IMR-90 (cell line): ENCODE measurements at places on chromosomes 5 and 9. TPM values are rescaled to one million over a fixed set of nuclear protein-coding genes. Genes with fewer than 3 reads are reported as not detected.

The ANKRD33B gene
- 2.5 and 2.8 TPM in 2 replicates for total RNA-seq

The PPP2R2B gene
- total RNA-seq: not detected in 2 replicates

The FYB1 gene
- not detected in 2 replicates for total RNA-seq

The SLC34A3 gene
- not detected in 2 replicates for total RNA-seq

The DNAH5 gene
- 4.3 and 4.7 TPM in 2 replicates for total RNA-seq

DNA sequence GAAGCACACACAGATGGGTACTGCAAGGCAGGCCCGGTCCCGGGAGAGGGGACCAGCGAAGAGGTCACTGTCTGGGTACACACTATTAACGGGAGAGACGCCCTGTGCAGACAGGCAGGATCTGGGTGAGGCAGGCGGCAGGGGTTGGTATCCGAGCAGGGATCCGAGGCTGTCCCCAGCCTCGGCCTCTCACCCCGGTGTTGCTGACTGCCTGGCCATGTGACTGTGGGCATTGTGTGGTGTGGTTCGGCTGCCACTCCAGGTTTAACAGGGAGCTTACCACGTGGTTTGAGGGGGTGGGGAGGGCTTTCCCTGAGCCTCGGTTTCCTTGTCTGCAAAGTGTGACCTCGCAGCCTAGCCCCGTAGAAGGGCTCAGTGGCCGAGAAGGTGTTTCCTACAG, 11.1 kb upstream of the RALGDS start:
- peaks cover 31% of the 10 kb centered on the region for H3K4me1 ChIP-seq
- no peak overlapping the region for H3K4me3 ChIP-seq
- H3K27ac ChIP-seq: no peak overlapping the region
- no peak for DNase-seq
- H3K27me3 ChIP-seq: no peaks in the 10 kb centered on the region

- DNase-seq: no peak
- H3K27ac ChIP-seq: no peak overlapping the region
- no peaks in the 10 kb centered on the region for H3K27me3 ChIP-seq
- no peaks in the 10 kb centered on the region for H3K4me1 ChIP-seq
Observed at GRCh38 chr5:110032376-110032775, 342.6 kb downstream of the MAN2A1 start.

- no peak overlapping the region for H3K27ac ChIP-seq
- H3K36me3 ChIP-seq: peaks cover 16% of the 10 kb centered on the region
- no peak for DNase-seq
- H3K4me3 ChIP-seq: no peak overlapping the region
Observed at GRCh38 chr9:92661743-92662142, 8.2 kb downstream of the IPPK start.

DNA sequence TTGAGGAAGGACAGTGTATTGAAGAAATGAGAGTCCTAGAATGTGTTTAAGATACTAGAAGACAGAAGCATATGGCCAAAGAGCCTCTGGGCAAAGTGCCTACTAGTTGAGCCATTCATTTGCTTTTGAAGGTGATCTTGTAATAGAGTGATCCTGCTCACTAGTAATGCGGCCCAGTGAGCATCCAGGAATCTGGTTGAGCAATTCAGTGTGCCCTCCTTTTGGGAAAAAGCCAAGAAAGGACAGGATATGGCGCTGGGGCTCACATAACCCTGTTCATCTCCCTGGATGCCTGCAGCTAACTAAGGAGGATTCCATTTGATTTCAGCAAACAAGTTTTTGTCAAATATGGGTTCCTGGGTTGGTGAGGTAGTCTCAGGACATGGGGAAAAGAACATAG, 16.3 kb downstream of the ADAM19 start:
- peaks cover 12% of the 10 kb centered on the region for H3K36me3 ChIP-seq
- peak overlapping the region; percentile 80; the same call in 1 of the 2 replicates for H3K27ac ChIP-seq
- no peaks in the 10 kb centered on the region for H3K27me3 ChIP-seq
- H3K4me1 ChIP-seq: peaks cover 58% of the 10 kb centered on the region

DNA sequence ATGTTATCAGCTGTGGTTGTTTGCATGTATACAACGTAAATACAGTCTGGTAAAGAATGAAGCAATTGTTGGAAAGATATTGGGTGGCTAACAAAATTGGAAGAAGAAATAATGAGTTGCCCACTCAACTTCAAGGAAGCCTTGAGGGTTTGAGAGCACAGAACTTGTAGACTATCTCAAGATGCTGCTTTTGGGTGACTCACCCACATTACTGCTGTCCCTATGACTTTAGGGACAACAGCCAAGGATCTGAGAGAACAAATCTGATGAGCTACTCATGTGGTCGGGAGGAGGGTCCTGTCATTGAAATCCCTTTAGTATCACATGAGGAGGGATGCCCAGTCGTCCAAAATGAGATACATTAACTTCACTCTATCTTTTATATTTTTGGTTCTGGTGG, 261.8 kb downstream of the GAS1 start:
- H3K4me3 ChIP-seq: no peak overlapping the region
- no peaks in the 10 kb centered on the region for H3K4me1 ChIP-seq
- no peak overlapping the region for H3K27ac ChIP-seq

DNA sequence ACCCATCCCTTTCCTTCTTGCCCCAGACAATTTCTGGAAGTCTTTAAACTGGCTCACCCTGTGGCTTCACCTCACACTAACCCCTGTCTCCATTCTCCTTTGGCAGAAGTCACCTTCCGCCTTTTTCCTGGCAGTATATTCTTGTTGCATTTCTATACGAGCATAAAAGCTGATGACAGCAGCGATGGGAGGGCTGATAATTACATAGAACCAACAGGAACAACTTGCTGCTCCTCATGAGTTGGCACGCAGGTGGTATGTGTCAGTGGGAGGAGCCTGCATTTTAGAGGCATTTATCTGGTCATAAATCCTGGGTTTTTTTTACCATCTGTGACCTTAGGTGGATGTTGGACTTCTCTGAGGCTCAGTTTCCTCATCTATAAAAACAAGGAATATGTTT, 61.4 kb upstream of the CKMT2 start:
- H3K36me3 ChIP-seq: peaks cover 3% of the 10 kb centered on the region; the same call in 1 of the 2 replicates
- H3K4me3 ChIP-seq: no peak overlapping the region
- no peak overlapping the region for H3K27ac ChIP-seq
- H3K27me3 ChIP-seq: no peaks in the 10 kb centered on the region
- H3K4me1 ChIP-seq: no peaks in the 10 kb centered on the region

DNA sequence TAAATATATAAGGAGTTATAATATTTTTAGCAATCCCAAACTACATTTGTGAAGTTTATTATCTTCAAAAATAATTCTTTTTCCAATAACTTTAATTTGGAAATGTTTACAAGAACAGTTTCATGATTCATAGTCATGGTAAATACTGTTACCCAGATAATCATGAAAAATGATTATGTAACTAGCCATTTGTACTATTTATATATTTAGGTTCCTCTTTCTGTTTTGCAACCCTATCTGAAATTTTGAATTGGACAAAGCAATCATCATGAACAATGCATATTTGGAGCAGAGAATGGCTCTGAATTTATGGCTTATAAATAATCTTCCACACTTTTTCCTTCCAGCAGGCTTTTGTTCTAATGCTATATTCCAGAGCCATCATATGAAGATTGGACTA, 499.7 kb downstream of the SLCO4C1 start:
- H3K4me1 ChIP-seq: no peaks in the 10 kb centered on the region
- no peak overlapping the region for H3K4me3 ChIP-seq
- no peak for DNase-seq
- no peaks in the 10 kb centered on the region for H3K27me3 ChIP-seq
- H3K36me3 ChIP-seq: no peaks in the 10 kb centered on the region

DNA sequence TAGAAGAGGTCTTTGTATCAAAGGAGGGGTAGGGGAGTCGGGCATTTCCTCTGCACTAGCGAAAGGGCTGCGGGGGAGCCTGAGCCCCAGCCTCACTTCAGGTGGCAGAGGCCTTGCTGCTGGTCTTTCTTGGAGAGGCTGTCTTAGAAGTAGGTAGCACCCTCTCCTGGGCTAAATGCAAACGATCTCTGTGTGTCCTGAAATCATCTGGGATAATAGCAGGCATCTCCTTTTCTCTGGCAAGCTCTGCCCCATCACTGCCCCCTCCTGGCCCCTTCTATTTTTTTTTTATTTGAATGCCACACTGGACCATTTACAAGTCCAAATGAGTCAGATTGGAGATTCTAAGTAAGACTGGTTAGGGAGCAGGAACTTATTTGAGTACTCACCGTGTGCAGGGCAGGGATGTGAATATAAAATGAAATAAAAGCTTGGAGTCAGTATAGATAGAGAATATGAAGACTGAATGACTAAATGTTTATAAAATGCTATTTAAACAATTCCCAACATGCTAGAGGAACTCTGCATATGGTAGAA, 137.1 kb downstream of the FGF1 start:
- H3K4me3 ChIP-seq: no peak overlapping the region
- peak; percentile 97 for DNase-seq
- H3K27ac ChIP-seq: no peak overlapping the region
- no peaks in the 10 kb centered on the region for H3K27me3 ChIP-seq
- no peaks in the 10 kb centered on the region for H3K36me3 ChIP-seq

DNA sequence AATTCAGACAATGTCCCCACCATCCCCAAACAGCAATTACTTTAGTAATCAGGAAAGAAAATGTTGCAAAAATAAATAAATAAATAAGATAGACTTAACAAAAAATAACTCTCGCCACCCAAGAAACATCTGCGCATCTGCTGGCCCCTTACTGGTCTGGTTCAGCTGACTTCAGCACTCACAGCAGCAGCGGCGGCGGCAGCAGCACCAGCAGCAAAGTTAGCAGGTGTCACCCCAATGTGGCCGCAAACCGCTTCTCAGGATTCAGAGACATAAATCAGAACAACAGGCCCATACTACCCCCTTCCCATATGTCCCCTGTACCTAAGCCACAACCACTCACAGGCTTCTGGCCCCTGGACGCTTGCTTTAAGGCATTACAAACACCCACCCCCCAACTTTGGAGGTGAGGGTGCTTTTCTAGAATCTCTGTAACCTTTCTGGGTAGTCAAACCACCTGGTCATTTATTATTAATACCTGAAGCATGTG, 593.0 kb downstream of the BNC2 start:
- no peaks in the 10 kb centered on the region for H3K36me3 ChIP-seq
- peaks cover 5% of the 10 kb centered on the region for H3K4me1 ChIP-seq
- DNase-seq: no peak

DNA sequence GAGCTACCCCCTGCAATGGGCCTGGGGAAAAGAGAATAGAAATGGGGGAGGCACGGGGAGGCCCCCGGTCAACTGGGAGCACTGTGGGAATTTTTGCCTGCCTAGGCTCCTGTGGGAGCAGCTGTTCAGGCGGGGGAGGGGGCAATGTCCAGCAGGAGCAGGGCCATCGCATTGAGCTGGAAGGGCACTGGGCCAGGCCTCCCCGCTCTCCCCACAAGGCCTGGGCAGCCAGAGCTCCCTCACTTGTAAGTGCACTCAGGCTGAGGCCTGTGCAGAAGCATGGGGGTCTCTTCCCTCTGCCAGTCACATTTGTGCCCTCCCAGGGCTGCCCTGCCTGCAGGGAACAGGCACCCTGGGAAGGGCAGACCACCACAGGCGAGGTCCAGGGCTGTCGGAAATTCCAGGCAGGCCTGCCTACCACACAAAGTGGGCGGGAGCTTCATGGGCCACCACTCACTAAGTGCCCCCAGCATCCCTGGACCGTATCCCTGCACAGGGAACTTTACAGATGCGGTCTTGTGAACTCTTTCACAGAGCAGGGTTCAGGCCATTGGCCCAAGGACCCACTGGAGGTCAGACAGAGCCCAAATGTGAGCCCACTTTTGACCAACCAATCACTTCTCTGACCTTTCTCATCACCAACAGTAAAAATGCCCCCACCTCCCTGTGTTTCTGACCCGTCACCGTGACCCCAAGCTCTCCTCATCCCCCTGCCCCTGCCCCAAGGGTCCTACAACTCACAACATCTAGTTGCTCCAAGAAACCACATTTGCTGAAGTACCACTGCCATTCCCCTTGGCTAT, 1.0 kb upstream of the CFAP157 start:
- no peaks in the 10 kb centered on the region for H3K36me3 ChIP-seq
- H3K4me3 ChIP-seq: no peak overlapping the region
- DNase-seq: no peak
- no peaks in the 10 kb centered on the region for H3K4me1 ChIP-seq
- no peak overlapping the region for H3K27ac ChIP-seq
- no peaks in the 10 kb centered on the region; the same call in 1 of the 2 replicates for H3K27me3 ChIP-seq

- H3K27ac ChIP-seq: no peak overlapping the region
- H3K36me3 ChIP-seq: no peaks in the 10 kb centered on the region
- H3K27me3 ChIP-seq: peaks cover 10% of the 10 kb centered on the region
Observed at GRCh38 chr5:32004404-32004803, 169.7 kb downstream of the GOLPH3 start.

DNA sequence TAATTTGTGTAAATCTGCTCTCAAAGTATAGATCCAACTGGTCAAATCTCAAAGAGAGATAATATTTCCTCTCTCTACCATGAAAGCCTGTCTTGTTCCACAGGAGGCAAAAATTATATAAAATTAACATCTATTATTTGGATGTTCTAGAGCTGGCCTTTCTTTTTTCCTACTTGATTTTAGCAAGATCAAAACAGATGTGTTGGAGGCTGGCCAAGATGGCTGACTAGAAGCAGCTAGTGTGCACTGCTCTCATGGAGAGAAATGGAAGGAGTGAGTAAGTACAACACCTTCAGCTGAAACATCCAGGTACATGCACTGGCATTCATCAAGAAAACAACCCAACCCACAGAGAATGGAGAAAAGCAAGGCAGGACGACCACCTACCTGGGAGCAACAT, 298.6 kb upstream of the SLC24A2 start:
- peak; percentile 6 for DNase-seq
- H3K27ac ChIP-seq: no peak overlapping the region
- H3K4me3 ChIP-seq: no peak overlapping the region
- H3K4me1 ChIP-seq: no peaks in the 10 kb centered on the region
- no peaks in the 10 kb centered on the region for H3K27me3 ChIP-seq
- no peaks in the 10 kb centered on the region for H3K36me3 ChIP-seq

DNA sequence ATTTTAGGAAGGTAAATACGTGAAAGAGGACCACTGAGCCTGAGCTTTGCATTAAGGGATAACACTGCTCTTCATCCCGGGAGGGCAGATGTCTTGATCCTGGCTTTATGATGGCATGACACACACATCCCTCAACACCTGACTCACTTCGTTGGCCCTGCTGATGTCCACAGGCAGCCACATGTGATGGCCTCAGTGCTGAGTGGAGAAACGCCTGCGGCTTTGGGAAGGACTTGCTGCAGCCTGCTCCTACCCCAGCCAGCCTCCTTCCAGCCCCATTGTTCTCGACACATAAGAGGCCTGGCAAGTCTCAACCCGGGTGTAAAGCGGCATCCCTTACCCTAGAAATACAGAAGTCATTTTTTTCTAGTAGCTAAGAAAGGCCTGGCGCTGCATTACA, 169.0 kb downstream of the SYK start:
- no peak overlapping the region for H3K4me3 ChIP-seq
- H3K4me1 ChIP-seq: peaks cover 5% of the 10 kb centered on the region
- no peaks in the 10 kb centered on the region for H3K36me3 ChIP-seq
- no peaks in the 10 kb centered on the region for H3K27me3 ChIP-seq
